ENCODE measurements at places on chromosomes 2 and 18.

DNA sequence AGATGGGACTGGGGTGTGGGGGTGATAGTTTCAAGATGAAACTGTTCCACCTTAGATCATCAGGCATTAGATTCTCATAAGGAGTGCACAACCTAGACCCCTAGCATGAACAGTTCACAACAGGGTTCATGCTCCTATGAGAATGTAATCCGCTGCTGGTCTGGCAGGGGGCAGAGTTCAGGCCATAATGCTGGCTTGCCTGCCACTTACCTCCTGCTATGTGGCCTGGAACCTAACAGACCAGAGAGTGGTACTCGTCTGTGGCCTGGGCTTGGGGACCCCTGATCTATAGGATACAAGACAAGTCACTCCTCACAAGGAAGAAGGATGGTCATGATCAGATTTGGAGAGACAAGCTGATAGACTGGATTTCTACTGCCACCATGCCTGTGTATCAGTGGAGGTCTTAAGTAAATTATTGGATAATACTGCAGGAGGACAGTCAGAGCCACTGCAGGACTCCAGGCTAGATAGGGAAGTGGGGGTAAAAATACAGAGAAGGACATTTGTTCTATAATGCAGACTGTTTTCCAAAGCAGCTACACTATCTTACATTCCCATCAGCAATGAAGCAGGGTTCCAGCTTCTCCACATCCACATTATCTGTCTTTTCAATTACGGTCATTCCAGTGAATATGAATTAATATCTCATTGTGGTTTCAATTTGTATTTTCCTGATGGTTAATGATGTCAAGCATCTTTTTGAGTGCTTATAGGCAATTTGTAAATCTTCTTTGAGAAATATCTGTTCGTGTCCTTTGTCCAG, 28.8 kb upstream of the APOB start:
- no peak for DNase-seq

GRCh38 chr18:51236225-51236624, 38.7 kb upstream of the MEX3C start:
- DNase-seq: no peak

GRCh38 chr2:233862261-233862768, 5.9 kb downstream of the MSL3B start:
- DNase-seq: no peak

GRCh38 chr2:215847056-215847455, 166.3 kb downstream of the MREG start:
- DNase-seq: no peak

DNA sequence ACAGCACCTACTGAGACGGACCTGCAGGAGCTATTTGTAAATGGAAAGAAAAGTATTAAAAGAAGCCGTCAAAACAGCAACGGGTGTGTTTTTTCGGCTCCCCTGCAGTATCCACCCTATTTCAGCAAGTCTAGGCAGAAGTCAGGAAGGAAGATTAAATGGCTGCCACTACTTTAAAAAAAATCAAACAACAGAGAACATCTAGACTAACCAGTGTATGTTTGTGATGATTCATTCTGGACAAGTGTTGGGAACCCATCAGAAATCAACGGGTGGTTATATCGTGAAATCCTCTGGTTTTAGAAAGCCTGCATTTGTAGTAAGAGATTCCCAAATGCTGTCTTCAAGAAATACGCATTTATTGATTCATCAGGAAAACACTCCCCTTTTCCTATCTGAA, 9.0 kb downstream of the PMAIP1 start:
- DNase-seq: no peak

DNA sequence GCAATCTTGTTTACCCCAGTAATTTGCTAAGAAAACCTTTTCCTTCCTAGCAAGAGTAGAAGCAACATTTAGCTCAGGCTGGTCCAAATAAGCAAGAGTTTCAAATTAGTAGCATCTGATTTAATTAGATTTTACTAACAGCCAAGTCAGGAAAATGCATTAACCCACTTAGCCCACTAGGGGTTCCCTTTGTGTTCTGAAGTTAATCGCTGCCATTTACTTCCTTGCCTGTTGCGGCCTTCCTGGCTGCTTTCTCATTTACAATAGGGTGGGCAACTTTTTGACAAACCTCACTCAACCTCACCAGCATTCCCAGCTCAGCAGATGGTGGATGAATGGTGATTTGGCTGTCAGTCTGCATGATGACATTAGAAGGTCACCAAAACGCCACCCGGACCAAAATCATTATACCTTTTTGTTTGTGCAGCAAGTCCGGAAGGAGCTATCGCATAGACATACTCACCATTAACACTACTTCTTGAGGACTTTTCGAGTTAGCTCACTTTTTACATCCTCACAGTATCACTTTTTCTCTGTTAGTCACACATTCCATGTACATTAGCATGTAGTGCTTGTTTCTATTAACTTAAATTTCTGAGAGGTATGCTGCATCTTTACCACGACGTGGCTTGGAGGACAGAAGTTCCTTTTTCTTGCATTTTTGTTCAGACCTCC, 101.5 kb upstream of the SETBP1 start:
- DNase-seq: no peak

DNA sequence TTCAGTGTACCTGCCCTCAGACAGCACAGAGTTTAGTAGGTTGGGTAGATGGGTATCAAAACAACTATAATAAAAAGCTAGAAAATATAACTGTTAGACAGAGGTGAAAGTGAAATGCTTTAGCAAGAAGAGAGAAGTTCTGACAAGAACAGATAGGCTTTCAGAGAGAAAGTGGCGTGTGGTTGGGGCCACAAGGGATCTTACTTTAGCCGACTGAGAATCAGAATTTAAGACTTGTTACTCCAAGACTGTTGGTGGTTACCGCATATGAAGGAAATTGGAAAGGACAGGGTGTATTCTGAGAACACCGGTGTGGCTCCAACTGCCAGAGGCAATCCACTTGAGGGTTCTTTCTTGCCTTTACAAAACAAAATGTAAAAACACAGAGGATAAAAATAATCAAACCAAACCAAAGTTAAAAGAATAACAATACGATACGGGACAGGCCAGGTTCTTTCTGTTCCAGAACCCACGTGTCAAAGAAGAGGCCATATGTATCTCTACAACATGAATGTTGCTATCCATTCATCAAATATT, 44.4 kb upstream of the AGPS start:
- no peak for DNase-seq

DNA sequence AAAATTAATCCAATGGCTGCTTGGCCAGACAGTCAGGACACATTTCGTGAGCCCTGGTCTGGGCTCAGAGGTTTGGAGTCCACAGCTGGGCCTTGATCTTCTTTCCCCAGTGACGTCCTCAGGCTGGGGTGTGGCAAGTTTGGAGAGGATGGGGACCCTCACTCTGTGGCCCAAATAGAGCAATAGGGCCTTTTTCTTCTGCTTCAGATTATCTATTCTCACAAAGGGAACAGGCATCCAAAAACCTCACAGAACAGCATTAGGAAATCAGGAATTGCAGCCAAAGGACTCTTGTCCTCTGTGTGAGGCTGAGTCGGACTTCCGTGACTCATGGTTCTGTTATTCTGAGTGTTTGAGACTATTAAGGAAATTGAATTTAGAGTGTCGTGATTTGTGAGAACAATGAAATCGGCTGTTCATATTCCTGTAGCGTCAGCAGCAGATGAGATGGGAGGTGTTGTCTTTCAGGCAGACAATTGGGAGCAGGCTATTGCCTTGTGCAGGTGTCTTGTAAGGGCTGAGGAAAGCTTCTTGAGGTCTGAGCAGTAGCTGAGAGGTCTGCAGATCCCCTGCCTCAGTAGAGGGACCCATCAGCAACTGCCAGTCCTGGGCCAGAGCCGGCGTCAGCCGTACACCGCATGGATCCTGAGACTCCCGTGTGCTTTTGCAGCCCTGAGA, 113.8 kb downstream of the SH3RF3 start:
- no peak for DNase-seq

DNA sequence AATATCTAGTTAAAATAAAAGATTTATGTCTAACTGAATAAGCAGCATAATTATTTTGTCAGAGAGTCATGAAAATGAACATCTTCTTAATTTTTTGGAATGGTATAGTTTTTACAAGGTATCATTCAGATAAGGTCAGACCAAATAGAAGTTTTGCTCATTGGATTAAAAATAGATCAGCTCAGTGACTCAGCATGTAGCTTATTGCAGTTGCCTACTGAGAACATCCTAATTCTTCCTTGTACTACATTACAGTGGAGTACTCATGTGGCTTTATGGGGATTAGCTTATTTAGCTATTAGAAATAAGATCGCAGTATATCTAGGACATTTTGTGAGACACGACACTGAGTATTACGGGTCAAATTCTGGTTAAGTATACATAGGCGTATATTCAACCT, 38.2 kb upstream of the PPM1B start:
- DNase-seq: no peak

DNA sequence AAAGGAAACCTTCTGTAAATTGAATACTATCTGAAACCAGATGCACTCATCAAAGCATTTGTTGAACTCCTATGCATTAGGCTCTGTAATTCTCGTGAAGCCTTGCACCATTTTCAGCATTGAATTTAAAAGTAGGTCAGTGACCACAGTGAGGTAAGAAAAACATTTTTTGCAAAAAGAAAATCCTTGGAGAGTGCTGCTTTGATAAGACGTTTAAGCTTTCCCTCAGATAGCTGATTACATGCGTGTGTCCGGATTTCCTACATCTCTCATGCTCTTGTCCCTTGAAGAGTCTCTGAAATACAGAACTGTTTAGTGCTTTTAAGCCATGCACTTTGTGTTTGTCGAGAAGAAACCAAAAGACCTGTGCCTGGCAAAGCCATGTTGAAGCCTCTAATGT, 113.6 kb downstream of the FMNL2 start:
- no peak for DNase-seq

GRCh38 chr2:221392228-221392881, 179.7 kb downstream of the EPHA4 start:
- no peak for DNase-seq

- DNase-seq: no peak
These were observed 76.8 kb downstream of the ABI2 start for GRCh38 chr2:203404996-203405395.

- no peak for DNase-seq
These were observed 236.9 kb downstream of the BCL11A start for GRCh38 chr2:60316381-60317033.

GRCh38 chr2:239640676-239641578, 240.1 kb upstream of the HDAC4 start:
- no peak for DNase-seq

DNA sequence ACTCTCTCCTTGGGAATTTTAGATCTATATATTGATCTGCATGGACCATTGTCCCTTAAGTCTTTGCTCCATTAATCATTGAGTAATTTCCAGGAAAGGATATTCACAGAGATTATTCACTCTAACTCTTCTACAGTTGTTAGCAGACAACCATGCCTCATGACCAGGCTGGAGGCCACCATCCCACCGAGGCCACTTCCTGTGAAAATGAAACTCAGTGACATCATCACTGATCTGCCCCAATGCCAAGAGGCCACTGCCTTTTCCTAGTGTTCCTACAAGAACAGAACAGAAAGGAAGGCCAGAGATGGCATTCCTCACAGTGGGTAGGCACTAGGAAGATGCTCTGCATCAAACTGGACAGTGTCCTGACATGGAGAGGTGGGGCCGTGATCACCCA, 161.3 kb downstream of the DTNA start:
- DNase-seq: no peak

GRCh38 chr2:179995741-179996515, 11.2 kb downstream of the CWC22 start:
- DNase-seq: no peak

DNA sequence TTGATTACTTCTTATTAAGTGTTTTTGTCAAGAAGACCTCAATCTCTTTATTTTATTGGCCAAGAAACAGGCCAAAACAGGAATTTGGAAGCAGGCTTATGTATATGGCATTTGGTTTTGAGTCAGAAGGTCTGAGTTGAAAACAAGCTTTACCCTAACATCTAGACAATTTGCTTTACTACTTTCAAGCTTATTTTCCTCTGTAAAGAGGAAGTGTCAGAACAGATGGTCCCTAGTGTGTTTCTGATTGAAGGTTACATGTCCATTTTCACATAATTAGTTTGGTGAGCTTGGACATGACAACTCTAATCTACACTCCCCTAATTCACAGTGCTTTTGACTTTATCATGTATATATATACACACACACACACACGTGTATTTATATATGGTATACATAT, 19.8 kb upstream of the MAP4K4 start:
- no peak for DNase-seq

DNA sequence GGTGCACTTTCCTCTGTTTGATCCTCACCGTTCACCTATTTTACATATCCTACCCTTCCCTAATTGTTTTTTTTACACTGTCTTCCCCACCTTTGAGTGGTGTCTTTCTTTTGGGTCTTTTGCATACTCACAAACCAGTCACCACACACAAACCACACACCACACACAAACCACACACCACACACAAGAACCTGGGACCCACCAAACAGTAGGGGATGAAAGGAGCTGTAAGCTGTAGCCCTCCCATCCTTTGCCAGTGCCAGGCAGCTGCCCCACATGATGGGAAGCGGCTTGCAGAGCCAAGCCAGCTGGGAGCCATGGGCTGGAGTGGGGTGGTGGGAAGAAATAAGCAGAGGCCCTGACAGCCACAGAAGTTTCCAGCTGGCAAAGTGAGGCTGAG, 38.9 kb upstream of the MSH6 start:
- no peak for DNase-seq

GRCh38 chr2:215681799-215682596, 246.1 kb upstream of the FN1 start:
- DNase-seq: no peak

GRCh38 chr2:128922154-128922553, 603.5 kb upstream of the HS6ST1 start:
- DNase-seq: no peak

DNA sequence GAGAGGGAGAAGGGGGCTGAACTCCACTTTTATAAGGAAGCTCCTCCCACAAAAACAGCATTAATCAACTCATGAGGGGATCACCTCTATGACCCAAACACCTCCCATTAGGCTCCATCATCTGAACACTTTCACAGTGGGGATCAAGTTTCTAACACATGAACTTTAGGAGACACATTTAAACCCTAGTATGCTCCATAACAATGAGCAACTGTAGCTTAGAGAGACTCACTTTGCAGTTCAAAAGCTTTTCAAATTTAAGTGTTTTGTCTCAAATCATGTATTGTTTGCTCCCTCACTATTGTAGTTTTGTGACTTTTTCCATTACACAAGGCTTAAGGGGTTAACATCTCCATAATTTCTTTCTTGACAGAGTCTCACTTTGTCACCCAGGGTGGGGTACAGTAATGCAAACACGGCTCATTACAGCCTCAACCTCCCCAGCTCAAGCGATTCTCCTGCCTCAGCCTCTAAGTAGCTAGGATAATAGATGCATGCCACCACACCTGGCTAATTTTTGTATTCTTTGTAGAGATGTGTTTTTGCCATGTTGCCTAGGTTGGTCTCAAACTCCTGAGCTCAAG, 352.7 kb upstream of the CDH20 start:
- no peak for DNase-seq

DNA sequence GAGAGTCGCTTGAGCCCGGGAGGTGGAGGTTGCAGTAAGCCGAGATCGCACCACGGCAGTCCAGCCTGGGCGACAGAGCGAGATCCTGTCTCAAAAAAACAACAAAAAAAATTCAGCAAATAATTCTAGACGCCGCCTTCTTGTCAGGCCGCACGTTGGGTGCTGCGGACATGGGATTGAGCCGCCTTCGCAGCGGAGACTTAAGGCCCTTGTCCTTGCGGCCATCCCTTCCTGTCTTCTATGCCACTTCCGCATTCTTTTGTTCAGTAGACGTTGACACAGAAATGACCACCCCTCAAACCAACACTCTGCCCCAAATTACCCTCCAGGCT, 15.8 kb downstream of the PTPN18 start:
- no peak for DNase-seq
